ENCODE measurements at places on chromosomes 2 and 18.
A peak's percentile ranks its signal among the peaks of the same experiment; 100 is the strongest.

GRCh38 chr2:232438951-232439757, 16.8 kb upstream of the ALPI start:
- DNase-seq: peak; percentile 20

DNA sequence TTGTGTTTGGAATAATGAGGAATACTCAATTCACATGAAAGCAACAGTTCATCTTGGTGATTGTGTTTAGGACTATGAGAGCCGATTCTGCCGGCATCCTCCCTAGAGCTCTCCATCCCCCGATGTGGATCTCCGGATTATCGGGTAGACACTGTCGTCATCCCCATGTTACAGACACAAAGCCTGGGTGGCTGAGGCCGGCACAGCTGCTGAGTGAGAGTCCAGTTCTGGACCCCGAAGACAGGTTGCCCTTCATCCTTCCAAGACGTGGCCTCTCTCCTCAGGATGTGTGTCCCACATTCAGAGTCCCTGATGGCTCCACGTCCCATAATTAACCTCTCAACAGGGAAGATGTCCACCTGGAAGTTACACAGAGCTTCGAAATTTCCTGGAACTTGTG, 129.3 kb downstream of the HDAC4 start:
- no peak for DNase-seq

DNA sequence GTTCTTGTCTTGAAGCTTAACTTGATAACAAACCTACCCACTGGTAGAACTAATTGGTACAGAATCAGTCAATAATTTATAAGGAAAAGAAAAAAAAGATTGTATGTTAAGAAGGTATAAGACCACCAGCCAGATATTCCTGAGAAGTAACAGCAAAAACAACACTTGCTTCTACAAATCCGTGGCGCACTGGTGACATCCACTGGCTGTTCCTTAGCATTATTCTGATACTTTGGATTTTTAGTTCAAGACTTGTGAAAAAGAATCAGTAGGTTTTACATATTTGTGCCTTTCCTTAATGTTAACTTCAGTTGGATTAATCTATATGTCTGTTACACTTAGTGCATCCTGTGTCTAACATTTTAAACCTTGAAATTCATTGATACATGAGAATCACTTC, 141.8 kb downstream of the GRB14 start:
- DNase-seq: no peak

DNA sequence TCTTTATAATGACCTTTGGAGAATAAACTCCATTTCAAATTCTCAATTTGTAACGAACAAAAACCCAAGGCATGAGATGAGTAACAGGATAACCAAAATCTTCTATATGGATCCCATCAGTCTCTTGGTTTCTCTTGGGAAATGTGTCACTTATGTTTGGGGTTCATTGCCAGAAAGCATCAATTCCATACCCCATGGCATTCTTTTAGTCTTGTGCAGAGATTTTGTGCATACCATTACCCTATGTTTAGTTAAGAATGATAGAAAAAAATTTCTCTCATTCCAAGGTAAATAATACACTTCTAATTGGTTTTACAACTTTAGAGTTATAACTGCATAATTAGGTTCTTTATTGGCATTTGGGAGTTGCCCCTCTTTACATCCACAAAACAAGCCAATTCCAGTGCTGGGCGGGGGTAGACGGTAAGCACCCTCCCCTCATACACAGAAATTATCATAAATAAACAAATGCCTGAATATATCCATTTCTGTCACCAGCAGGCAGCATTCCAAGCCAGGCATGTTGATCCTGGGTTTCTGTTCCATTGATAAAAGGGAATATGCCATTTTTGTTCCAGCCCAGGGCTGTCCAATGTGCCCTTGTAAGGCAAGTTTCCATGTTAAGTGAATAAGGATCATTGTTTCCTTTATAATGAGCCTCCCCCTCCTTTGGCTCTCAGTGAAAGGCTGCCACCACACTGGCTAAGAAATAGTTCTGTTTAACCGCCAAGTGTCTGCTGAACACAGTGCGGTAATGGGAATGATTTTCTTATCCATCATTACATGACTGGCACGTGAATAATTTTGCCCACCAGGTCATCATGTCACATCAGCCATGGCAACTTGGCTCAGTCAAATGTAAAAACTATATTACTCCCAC, 680.1 kb upstream of the ZEB2 start:
- no peak for DNase-seq

GRCh38 chr18:11500153-11501122, 109.0 kb upstream of the SLC35G4 start:
- DNase-seq: no peak

Data from activated T-helper 9 cell treated with anti-CD3 and anti-CD28 coated beads, Interleukin-2, amount 50 U/mL, for 16 hours (primary cell).